ENCODE measurements at places on chromosomes 16 and 17.

DNA sequence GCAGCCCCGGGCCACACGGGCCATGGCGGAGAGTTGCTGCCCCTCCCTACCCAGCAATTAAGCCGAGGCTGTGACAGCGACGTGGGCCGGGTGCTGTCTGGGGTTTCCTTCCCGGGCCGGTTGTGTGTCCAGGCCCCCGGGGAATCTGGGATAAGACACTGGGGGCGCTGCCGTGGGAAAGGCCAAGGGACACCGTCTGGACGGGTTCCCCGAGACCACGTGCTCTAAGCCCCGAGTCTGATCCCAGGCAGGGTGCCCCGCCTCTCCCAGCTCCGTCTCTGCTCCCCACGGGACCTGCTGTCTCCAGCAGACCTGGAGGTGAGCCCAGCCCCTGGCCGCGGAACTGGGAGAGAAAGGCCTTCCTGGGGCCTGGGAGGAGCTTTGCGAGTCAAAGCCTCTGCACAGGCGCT, 92.2 kb downstream of the IRX3 start:
- H3K27ac ChIP-seq, result peak overlapping the region; percentile 50
- H3K4me3 ChIP-seq, result peak overlapping the region; percentile 63
- DNase-seq, result no peak

DNA sequence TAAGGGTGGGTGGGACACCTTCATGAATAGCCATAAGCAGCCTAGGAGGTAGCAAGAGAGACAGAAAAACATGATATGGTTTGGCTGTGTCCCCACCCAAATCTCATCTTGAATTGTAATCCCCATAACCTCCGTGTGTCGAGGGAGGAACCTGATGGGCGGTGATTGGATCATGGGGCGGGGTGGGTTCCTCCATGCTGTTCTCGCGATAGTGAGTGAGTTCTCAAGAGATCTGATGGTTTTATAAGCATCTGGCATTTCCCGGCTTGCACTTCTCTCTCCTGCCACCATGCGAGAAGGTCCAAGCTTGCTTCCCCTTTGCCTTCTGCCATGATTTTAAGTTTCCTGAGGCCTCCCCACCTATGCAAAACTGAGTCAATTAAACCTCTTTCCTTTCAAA, 259.1 kb upstream of the ERCC4 start:
- no peaks in the 10 kb centered on the region for H3K4me1 ChIP-seq
- H3K27ac ChIP-seq, result no peak overlapping the region
- no peak overlapping the region for H3K4me3 ChIP-seq
- DNase-seq, result no peak

DNA sequence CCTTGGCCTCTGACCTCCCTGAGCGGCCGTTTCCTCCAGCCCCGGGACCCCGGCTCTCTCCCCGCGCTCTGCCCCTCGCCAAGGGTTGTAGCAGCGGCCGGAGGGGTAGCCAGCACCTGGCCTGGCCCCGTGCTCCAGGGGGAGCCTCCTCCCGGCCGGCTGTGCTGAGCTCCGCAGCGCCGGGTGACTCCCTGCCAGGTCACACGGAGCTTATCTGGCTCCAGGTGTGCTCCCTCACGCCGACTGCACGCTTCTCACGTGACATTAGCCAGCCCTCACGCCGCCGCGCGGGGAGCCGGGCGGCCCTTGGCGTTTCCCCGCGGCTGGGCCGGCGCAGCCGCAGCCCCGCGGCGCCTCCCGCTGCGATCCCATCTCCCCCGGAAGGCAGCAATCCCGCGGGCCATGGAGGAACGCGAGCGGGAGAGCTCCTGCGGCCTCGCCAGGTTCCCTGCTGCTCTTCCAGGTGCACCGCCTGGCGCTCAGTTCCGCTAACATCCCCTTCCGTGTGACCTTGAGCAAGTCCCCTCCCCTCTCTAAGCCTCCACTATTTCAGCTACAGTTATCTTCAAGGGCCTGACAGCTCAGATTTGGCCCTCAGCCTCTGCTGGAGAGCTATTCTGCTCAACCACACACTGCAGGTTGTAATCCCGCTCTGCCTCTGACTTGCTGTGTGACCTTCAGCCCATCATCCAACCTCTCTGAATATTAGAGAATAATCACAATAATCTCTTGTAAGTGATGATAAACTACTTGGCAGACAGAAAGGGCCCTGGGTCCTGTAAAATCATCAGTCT, 3.4 kb downstream of the MYO18A start:
- DNase-seq, result no peak
- peaks cover 2% of the 10 kb centered on the region for H3K27me3 ChIP-seq
- H3K36me3 ChIP-seq, result no peaks in the 10 kb centered on the region
- H3K4me3 ChIP-seq, result peak overlapping the region; percentile 76
- H3K27ac ChIP-seq, result peak overlapping the region; percentile 58

DNA sequence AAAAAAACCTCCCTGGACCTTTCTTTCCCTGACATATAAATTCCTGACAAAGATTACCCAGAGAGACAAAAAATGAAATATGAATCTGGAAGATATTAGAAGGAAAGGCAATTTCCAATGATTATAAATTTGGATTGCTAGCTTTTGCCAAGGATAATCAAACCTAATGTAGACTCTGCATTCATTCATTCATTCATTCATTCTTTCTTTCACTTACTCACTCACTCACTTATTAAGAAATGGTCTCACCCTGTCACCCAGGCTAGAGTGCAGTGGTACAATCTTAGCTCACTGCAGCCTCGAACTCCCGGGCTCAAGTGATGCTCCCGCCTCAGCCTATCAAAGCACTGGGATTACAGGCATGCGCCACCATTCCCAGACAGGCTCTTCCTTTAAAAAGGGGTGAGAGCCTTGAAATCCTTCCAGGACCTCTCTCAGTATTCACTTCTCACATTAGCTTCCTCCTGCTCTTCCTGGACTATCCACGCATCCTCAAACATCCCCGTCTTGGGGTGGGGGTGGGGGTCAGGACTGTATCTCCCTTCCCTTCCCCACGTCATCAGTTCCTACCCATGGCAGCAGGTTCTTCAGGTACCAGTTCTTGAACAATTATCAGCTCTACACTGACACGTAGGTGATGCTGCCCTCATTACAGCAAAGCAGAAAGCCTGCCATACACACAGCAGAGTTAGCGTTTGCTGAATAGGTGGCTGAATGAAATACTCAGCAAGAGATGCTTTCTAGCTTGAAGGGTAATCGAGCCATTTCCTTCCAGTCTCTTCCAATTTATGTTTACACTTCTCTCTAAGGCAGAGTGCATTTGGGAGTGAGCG, 19.8 kb downstream of the PRPSAP1 start:
- H3K27ac ChIP-seq, result peak overlapping the region; percentile 14
- H3K4me1 ChIP-seq, result peaks cover 28% of the 10 kb centered on the region
- H3K4me3 ChIP-seq, result no peak overlapping the region
- peaks cover 1% of the 10 kb centered on the region for H3K27me3 ChIP-seq
- no peak for DNase-seq

- peaks cover 6% of the 10 kb centered on the region for H3K36me3 ChIP-seq
- peaks cover 37% of the 10 kb centered on the region for H3K27me3 ChIP-seq
- H3K27ac ChIP-seq, result no peak overlapping the region
These were observed 117.1 kb upstream of the NLRP1 start for GRCh38 chr17:5701381-5701780.

- no peak overlapping the region for H3K27ac ChIP-seq
- no peak for DNase-seq
- H3K36me3 ChIP-seq, result peaks cover 3% of the 10 kb centered on the region
- H3K27me3 ChIP-seq, result no peaks in the 10 kb centered on the region
These were observed 71.8 kb downstream of the PRKCA start for GRCh38 chr17:66373944-66374817.

- H3K36me3 ChIP-seq, result peaks cover 8% of the 10 kb centered on the region
- H3K27ac ChIP-seq, result no peak overlapping the region
- DNase-seq, result no peak
- no peak overlapping the region for H3K4me3 ChIP-seq
- peaks cover 18% of the 10 kb centered on the region for H3K27me3 ChIP-seq
These were observed 49.2 kb upstream of the CBFA2T3 start for GRCh38 chr16:89026121-89026612.

GRCh38 chr17:77697480-77698400, 260.8 kb upstream of the TNRC6C start:
- no peaks in the 10 kb centered on the region for H3K36me3 ChIP-seq
- H3K27me3 ChIP-seq, result peaks cover 48% of the 10 kb centered on the region
- H3K4me3 ChIP-seq, result no peak overlapping the region
- H3K27ac ChIP-seq, result no peak overlapping the region

DNA sequence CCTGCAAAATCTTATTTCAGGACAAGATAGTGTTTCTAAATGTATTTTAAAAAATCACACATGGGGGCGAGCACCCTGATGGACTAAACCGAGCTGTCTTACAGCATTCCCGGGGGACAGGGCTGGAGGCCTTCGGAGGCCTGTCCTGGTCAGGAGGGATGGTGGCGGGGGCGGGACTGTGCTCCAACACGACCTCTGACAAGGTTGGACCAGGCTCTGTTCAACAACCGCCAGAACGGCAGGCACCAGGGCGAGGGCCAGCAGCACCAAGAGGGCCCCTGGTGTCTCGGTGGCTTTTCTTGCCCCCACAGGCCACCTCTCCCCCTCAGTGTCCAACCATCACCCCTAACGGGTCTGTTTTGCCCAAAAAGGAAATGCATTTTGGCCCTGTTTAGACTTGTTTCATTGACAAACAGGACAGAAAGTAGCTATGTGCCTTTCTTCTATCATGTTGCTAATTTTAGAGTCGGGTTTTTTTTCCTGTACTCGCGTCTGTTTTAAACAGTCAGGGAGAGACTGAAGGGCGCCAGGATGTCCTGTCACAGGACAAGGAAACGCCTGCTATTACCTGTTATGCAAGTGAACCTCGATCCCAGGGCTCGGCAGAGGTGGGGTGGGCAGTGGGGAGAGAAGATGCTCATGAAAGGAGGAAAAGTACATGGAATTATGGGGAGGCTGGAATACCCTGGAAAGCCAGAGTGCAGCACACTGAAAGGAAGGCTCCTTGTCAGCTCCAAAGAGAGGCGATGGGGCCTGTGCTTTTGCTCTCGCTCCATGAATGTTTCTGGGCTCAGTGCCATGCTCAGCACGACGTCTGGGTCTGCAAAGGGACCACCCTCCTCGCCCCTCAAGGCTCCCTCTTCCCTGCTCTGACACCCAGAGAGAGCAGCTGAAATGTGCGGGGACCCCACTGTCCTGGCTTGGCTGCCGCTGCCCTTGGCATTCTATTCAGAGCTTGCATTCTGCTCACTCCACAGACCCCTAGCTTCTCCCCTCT, 11.9 kb downstream of the TMEM204 start:
- peaks cover 25% of the 10 kb centered on the region for H3K4me1 ChIP-seq
- peak overlapping the region; percentile 48 for H3K27ac ChIP-seq
- DNase-seq, result no peak
- H3K36me3 ChIP-seq, result peaks cover 18% of the 10 kb centered on the region

DNA sequence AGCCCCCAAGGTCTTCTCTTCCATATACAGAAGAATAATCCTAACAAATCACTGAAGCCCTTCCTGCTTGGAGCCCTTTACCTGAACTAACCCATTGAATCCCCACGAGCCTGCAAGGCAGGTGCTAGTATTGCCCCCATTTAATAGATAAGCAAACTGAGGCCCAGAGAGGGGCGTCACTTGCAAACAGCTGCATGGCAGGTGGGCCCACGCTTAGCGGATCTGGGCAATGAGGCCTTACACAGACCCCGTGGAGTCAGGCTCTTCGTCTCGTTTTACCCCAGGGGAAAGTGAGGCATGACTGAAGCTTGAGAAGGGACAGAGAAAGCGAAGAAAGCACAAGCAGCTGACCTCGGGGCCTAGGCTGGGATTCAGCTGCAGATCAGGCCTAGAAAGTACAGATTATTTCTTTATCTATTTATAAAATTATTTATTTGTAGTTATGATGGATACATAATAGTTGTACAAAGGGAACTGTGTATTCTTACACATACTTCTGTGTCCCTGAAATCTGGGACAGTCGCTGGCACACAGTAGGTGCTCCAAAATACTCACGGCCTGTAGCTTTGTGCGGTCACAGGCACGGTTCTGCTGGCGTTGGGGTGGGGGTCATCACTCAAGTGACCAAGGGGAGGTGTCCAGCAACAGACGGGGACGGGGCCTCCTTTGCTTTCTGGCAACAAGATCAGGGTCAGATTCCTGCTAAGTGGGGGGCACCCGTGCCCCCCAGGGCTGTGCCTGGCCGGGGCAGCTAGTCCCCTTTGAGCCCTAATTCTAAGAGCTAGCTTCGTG, 223.2 kb upstream of the GSE1 start:
- peak overlapping the region; percentile 75 for H3K27ac ChIP-seq
- H3K4me1 ChIP-seq, result peaks cover 40% of the 10 kb centered on the region
- peak overlapping the region; percentile 42 for H3K4me3 ChIP-seq
- H3K36me3 ChIP-seq, result peaks cover 13% of the 10 kb centered on the region

DNA sequence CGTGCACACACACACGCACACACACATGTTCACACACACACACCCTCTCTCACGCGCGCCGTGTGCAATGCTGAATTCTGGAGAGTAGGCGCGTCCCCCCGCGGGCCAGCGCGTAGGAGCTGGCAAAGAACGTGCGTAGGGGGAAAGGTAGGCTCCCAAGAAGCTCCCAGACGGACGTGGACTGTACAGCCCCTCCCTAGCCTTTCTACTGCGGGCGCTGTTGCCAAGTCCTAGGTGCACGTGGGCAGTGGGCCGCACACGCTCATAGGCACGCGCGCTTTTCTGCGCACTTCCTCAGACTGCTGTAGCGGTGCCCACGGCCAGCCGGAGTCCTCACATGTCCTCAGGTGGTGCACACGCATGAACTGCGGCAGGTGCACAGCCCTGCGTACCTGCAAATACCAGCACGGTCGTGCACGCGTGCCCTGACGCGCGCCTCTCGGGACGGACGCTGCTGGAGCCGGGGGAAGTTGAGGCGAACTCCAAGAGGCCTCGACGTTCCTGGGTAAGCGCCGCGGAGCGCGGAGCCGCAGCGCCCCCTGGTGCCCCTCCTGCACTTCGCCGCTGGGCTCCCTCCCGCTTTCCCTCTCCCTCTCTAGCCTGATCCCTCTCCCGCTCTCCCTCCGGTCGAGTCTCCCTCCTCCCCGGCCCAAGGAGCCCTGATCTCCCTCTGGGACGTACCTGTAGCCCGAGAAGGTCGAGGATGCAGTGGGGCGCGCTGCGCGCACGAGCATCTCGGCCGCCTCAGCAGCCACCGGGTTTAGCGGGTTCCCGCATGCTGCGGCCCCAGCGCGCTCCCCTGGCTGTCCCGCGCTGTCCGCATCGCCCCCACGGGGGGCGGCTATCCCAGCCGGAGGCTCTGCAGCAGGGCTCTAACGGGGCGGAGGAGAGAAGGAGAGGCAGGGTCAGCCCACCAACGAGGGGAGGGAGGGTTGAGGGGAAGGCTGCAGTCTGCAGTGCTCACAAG, 749 bp downstream of the GRIN2A start:
- H3K27ac ChIP-seq, result no peak overlapping the region
- peaks cover 27% of the 10 kb centered on the region for H3K27me3 ChIP-seq
- H3K36me3 ChIP-seq, result peaks cover 8% of the 10 kb centered on the region
- H3K4me1 ChIP-seq, result peaks cover 10% of the 10 kb centered on the region

- peaks cover 19% of the 10 kb centered on the region for H3K36me3 ChIP-seq
- peak within 1 kb of the TSS; percentile 94 for H3K27ac ChIP-seq
- peaks cover 52% of the 10 kb centered on the region for H3K4me1 ChIP-seq
- H3K27me3 ChIP-seq, result peaks cover 8% of the 10 kb centered on the region
- peak within 1 kb of the TSS; percentile 94 for H3K4me3 ChIP-seq
- peak; percentile 59 for DNase-seq
These were observed at the start of gene CNTNAP1 for GRCh38 chr17:42681976-42682721. CNTNAP1 (plus strand) TSS chr17:42682531; CDS start chr17:42682830, 299 bp downstream.

Data from HFFc6 (cell line).